ENCODE measurements at places on chromosomes 12 and 14.

- no peak for DNase-seq
These were observed 43.5 kb upstream of the MAP1LC3B2 start for GRCh38 chr12:116515684-116516083.

- DNase-seq: no peak
These were observed 17.0 kb downstream of the TBX3 start for GRCh38 chr12:114666746-114667668.

DNA sequence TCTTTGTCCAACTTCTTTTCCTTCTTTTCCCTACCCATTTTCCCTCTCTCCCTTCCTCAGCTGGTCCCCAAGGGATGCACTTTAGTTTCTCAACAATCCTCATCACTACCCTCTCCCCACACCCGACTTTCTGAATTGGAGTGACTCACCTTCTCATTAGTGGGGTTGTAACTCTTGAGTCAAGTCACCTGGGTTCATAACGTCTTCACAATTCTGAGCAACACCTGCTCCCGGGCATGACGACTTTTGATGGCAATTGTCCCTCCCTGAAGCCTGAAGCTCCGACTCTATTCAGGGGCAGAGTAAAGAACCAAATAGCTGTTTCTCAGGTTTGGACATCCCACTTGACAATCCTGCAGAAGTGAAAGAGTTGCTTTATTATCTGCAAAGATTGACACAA is 82.7 kb upstream of the OTX2 start:
- no peak for DNase-seq

DNA sequence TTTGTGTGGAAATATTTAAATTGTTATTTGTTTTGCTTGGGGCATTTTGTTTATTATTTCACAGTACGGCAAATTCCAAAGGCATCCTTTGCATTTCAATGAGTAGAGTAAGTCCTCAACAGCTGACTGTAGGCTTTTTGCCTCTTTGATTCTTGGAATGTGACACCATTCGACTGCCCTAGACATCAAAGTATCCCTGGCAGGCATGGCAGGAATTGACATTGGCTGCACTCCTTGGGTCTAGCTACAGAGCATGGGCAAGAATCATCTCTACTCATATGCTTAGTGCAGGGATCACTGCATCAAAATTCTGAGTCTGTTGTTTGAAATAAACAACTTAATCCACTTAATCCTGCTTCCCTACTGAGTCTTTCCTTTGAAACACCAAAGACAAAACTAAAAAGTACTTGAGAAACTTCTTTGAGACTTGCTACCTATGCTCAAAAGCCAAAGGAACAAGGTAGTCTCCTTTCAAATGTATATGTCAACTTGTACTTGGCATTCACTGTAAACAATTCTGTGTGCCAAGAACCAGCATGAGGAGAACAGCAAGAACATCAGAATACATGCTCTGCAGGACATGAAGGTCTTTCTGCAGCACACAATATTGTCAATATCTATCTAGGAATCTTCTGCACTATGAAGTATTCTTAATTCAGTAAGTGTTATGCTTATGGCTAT is 1569.0 kb upstream of the FLRT2 start:
- no peak for DNase-seq

DNA sequence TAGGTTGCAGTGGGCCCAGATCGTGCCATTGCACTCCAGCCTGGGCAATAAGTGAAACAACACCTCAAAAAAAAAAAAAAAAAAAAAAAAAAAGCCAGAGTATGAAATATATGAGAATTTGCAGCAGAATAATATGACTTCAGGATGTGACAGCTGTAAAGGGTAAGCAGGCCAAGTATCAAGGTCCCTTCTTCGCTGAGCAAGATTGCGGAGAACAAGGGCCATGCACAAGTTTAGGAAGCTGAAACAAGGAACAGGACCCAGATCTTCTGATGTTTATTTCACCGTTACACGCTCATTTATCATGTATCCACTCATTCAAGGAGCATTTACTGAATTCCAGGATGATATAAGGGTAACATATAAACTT is 659 bp upstream of the FOXJ2 start:
- DNase-seq: no peak

DNA sequence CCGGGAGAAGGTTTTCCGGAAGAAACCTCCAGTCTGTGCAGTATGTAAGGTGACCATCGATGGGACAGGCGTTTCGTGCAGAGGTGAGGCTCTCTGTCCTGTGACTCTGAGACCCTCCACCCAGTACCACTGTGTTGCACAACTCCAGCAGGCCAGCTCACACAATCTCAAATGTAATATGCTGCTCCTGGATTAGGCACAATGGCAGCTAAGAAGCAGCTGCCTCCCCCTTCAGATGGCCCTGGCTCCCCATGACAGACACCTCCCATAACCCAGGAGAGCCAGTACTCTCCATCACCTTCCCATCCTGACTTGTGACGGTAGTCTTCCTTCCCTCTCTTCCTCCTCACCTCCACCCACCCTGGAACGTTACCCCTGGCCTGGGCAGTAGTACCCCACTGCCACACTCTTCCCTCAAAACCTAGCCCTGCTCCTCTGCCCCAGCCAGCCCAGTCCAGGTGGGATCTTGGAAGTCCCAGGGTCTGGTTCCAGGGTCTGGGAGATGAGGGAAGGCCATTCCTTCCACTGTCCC is 2.1 kb downstream of the TNS2 start:
- no peak for DNase-seq

- DNase-seq: no peak
These were observed 5.5 kb downstream of the CNTN1 start for GRCh38 chr12:40697566-40698259.

- DNase-seq: peak; percentile 83
These were observed 75.2 kb upstream of the FBRSL1 start for GRCh38 chr12:132414634-132415326.

GRCh38 chr12:46361667-46362034 is 10.9 kb downstream of the SLC38A2 start:
- DNase-seq: no peak

- DNase-seq: no peak
These were observed 815 bp upstream of the RIPK3 start for GRCh38 chr14:24340606-24341005.

- DNase-seq: no peak
These were observed 57.0 kb downstream of the PLEKHG7 start for GRCh38 chr12:92759634-92760268.

GRCh38 chr14:93510056-93510455 is 79.3 kb downstream of the UNC79 start:
- DNase-seq: no peak

- no peak for DNase-seq
These were observed 6.7 kb upstream of the MTA1 start for GRCh38 chr14:105412771-105413543.

GRCh38 chr12:94718114-94718513 is 67.8 kb upstream of the TMCC3 start:
- no peak for DNase-seq

DNA sequence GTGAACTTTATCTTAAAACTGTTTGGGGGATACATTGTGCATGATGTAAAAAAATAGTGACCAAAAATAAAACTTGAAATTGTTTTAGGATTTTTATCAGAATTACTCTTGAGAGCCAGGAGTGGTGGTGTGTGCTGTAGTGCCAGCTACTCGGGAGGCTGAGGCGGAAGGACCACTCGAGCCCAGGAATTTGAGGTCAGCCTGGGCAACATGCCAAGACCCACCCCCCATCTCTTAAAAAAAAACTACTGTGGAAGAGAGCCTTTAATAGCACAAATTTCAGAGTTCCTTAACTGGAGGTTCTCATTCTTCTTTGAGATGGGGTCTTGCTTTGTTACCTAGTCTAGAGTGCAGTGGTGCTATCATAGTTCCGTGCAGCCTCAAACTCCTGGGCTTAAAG is 21.5 kb downstream of the CPSF2 start:
- no peak for DNase-seq

DNA sequence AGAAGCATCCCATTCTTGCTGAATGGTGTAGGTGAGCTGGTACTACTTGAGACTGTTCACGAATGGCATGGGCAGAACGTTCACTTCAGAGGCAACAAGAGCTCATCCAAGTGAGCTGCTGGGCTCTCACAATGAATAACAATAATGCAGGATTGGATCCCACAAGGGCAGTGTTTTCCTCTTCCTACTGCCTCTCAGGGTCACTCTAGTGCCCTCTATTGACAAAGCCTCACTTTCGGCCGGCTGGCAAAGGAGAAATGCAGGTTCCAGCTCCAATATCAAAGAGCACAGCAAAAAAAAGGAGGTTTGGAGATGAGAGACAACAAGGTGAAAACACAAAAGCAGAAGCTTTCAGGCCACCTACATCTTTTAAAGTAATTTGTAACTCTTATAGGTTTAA is 74.6 kb upstream of the MYF6 start:
- no peak for DNase-seq

DNA sequence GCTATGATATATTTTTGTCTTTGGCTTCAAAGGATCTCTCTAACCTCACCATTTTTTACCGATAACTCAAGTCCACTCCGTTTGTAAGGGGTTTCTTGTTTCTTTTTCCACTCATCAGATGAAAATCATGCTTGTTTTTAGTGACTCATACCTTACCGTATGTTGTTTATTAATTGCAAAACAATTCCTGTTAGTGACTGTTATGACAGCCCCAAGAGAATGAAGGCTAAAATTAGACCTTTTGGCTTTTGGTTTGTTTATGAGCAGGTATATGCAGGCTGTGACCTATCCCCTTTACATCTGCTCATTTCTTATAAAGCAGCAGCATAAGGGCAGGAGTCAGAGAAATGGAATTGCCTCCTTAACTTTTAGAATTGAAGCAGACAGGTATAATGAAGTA is 319.8 kb downstream of the CEP128 start:
- DNase-seq: no peak

DNA sequence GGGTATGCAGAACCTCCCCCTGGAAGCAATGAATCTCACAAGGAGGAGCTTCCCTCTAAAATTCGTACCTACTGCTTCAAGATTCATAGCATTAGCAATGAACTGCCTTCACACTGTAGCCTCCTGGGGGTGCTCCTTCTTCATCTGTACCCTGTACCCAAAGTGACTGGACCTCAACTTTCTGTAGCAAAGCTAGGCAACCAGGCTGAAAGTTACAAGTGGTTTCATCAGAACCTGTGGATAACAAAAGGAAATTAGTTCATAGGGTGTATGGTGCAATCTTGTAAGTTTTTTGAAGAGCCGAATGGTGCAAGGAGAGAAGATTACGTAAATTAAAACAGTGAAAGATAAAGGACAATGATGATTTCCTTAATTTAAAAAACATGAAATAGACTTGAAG is 1541.7 kb upstream of the FLRT2 start:
- no peak for DNase-seq

- DNase-seq: peak; percentile 57
These were observed 27.4 kb upstream of the GUCY2C start for GRCh38 chr12:14723763-14724162.

GRCh38 chr12:5309654-5310053 is 122.3 kb upstream of the NTF3 start:
- DNase-seq: peak; percentile 45

GRCh38 chr12:16506394-16506793 is 99.6 kb downstream of the LMO3 start:
- no peak for DNase-seq

GRCh38 chr14:28264306-28264705 is 502.3 kb upstream of the FOXG1 start:
- no peak for DNase-seq

DNA sequence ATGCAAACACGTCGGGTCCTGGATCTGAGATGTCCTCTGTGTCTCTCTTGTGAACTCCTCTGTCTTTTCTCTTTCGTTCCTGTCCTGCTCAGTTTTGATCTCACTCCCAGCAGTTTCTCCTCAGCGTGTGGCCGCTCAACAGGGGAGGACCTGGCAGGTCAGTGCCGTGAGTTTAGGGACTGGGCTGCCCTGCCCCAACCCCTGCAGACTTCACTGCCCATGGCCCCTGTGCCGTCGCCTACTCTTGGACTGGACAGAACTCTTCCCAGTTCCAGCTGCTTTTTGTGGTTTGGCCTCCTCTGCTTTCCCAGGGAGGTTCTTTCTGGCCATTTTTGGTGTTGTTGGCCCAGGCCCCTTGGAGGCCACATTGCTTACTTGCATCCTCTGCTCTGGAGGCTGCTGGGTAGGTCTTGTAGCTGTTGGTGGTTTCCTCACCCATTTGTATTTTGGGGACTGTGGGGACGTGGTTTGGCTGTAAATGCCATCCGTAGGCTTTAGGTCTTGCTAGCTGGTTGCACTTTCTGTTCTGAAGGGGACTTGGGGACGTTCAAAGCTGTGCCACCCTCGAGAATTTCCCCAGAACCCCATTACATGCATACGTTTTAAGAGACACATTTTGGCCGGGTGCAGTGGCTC is 20.0 kb upstream of the DNAH10 start:
- DNase-seq: no peak

- DNase-seq: no peak
These were observed 40.1 kb downstream of the PTGER2 start for GRCh38 chr14:52354242-52354641.

DNA sequence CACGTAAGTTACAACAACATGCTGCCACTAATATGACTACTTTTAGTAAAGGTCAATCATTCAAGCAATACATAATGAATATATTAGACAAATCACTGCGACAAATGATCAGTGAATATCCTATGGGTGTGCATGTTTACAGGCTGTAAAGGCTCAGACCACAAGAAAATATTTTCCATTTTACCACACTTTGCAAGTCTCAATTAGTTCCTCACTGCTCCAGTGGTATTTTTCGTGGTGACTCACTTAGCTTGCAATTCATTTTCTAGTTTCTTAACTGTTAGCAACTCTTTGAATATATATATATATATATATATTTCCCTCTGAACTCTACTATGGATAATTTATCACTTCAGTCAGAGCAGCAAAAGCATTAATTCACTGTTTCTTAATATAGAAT is 96.9 kb downstream of the EML5 start:
- no peak for DNase-seq

GRCh38 chr12:104288635-104289274 is 14.8 kb upstream of the EID3 start:
- peak; percentile 87 for DNase-seq

GRCh38 chr12:6526766-6527525 is 7.4 kb upstream of the GAPDH start:
- DNase-seq: no peak

DNA sequence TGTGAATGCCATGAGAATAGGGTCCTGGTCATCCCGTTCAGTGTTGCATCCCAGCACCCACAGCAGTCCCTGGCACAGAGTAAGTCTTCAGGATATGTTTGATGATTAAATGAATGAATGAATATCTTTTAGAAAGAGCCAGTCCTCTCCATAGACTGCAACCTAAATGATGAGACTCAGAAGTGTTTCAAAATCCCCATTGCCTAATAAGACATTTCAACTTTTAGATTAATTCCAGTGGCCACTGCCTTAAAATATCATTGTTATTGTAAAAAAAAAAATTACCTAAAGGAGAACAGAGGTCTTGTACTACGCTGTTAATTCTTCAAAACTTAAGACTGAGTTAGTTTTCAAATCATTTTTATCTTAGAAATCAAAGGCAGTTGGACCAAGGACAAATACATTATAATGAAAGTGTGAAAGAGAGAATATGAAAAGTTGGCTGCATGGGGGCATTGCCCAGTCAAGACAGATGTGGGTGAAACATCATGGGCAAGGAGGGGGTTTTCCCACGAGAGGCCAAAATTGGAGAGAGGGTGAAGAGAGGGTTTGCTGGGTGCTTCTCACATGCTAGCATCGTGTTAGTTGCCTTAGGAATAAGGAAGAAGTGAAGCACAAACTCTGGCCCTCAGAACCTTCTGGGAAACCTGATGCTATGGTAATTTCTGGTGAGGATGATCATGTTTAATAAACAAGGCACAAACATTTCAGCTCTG is 26.3 kb upstream of the CPM start:
- no peak for DNase-seq

- no peak for DNase-seq
These were observed 7.2 kb upstream of the RACGAP1 start for GRCh38 chr12:50032515-50032853.

GRCh38 chr12:57741844-57742738 is 2.7 kb upstream of the TSPAN31 start:
- DNase-seq: peak; percentile 66

- no peak for DNase-seq
These were observed 174.5 kb downstream of the ETNK1 start for GRCh38 chr12:22799503-22799902.

All from Right ventricle myocardium superior (tissue), 1 donor.